ENCODE measurements at places on chromosomes 7 and 10. TPM values are rescaled to one million over a fixed set of nuclear protein-coding genes. Genes with fewer than 3 reads are reported as not detected.

- no peaks in the 10 kb centered on the region for H3K27me3 ChIP-seq
- DNase-seq: no peak
- H3K4me1 ChIP-seq: peaks cover 4% of the 10 kb centered on the region
- H3K4me3 ChIP-seq: no peak overlapping the region
- peaks cover 55% of the 10 kb centered on the region for H3K36me3 ChIP-seq
These were observed 4.1 kb downstream of the SSBP1 start for GRCh38 chr7:141742229-141742628.

DNA sequence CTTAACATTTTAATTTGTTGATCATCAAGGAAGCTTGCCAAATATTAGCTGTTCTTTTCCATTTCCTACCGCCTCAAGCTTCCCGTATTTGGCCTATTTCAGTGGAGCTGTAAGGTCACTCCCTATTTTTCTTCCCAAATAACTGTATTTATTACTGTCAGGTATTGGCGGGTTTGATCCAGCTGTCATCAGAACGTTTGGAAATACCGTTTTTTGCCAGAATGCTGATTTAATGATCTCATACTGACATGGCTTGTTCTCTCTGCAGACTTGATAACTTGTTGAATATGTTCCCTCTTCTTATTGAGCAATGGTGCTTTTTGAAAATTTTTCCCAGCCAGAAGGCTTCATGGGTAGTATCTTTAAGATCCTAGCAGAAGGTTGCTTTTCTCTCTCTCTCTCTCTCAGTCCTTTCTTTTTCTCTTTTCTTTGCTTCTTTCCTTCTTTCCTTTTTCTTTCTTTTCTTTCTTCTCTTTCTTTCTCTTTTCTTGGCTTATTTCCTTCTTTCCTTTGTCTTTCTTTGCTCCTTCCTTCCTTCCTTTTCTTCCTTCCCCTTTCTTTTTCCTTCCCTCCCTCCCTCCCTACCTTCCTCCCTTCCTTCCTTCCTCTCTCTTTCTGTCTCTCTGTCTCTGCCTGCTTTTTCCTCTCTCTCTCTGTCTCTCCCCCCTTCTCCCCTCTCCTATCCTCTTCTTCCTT is 42.1 kb downstream of the CUX1 start:
- H3K4me1 ChIP-seq: peaks cover 60% of the 10 kb centered on the region
- no peaks in the 10 kb centered on the region for H3K27me3 ChIP-seq
- no peaks in the 10 kb centered on the region for H3K36me3 ChIP-seq
- H3K27ac ChIP-seq: no peak overlapping the region
- DNase-seq: no peak

LGI1 gene
- total RNA-seq: 0.28 TPM

DNA sequence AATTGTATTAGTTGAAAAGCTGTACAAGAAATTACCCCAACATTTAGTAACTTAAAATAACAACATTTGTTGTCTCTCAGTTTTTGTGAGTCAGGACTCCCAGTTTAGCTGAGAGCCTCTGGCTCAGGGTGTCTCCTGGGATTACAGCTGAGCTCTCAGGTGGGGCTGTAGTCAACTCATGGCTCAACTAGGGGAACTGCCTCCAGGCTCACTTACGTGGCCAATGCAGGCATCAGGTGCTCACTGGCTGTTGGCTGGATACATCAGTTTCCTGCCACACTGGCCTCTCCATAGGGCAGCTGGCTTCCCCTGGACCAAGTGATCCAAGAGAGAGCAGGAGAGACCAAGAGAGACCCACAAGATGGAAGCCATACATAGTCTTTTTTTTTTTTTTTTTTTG is 17.5 kb downstream of the CCNY start:
- H3K4me1 ChIP-seq: peaks cover 4% of the 10 kb centered on the region
- H3K36me3 ChIP-seq: no peaks in the 10 kb centered on the region
- H3K27ac ChIP-seq: no peak overlapping the region
- H3K4me3 ChIP-seq: no peak overlapping the region

GRCh38 chr10:27947540-27947939 is 51.3 kb downstream of the ODAD2 start:
- H3K27ac ChIP-seq: no peak overlapping the region
- DNase-seq: no peak

- no peaks in the 10 kb centered on the region for H3K27me3 ChIP-seq
- no peak overlapping the region for H3K4me3 ChIP-seq
- no peaks in the 10 kb centered on the region for H3K4me1 ChIP-seq
- peak overlapping the region; percentile 50 for H3K27ac ChIP-seq
- H3K36me3 ChIP-seq: no peaks in the 10 kb centered on the region
- DNase-seq: peak; percentile 15
These were observed 256.5 kb downstream of the FRMD4A start for GRCh38 chr10:14074062-14074884.

GRCh38 chr10:117137031-117137910 is 799 bp downstream of the VAX1 start:
- no peak for DNase-seq
- no peak overlapping the region for H3K4me3 ChIP-seq
- no peaks in the 10 kb centered on the region for H3K4me1 ChIP-seq
- H3K27ac ChIP-seq: no peak overlapping the region

FAM180A gene
- 0.05 TPM for total RNA-seq

EMX2 gene
- 0.09 TPM for total RNA-seq

DNA sequence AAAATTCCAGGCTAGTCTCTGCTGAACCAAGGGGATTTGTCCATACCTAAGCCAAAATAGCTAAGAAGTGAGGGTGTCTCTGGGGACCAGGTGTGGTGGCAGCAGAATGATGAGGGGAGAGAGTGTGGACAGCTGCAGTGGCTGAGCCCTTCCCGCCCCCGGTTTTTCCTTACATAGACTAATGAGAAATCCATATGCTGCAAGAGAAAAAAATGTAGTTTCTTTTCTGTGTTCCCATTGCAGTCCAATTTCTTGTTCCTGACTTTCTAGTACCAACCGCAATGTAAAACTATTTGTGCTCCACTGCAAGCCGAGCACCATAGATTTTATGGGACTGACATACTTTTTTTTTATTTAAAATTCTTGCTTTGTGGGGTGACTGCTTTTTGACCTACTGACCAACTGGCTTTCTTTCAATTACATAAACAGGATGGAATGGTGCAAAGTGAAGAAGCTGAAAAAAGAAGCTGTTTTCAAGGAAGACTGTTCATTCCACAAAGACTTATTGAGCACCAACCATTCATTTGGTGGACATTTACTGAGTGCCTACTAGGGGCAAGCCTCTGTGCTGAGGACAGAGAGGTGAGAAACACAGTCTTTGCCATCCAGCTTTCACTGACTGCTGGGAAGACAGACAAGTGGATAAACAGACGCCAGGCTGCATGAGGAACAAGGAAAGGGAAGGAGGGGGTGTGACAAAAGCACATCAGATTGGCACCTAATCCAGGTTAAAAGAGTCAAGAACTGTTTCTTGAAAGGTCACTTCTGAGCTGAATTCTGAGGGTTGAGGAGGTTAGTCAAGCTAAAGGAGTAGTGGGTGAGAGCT is 9.8 kb downstream of the CEP41 start:
- H3K27me3 ChIP-seq: no peaks in the 10 kb centered on the region
- no peak overlapping the region for H3K4me3 ChIP-seq
- H3K4me1 ChIP-seq: peaks cover 34% of the 10 kb centered on the region
- DNase-seq: no peak
- peaks cover 5% of the 10 kb centered on the region for H3K36me3 ChIP-seq
- H3K27ac ChIP-seq: peak overlapping the region; percentile 46

C10orf67 gene
- 0.05 TPM for total RNA-seq

DNA sequence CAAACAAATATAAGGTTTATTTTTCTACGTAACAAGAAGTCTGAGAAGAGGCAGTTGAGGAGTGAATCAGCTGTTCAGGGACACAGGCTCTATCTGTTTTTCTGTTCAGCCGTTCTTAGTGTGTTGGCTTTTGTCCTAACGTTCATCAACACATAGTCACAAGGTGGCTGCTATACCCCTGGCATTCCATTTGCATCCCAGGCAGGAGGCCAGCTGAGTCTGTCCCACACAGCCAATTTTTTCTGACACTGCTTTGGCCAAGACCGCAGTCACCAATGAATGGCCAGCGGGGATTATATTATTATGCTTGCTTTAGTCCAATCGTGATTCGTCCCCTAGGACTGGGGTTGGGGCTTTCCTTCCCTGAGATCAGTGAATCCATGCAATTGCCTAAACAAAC is 143.4 kb upstream of the CHST15 start:
- no peak overlapping the region for H3K4me3 ChIP-seq
- H3K27ac ChIP-seq: no peak overlapping the region
- peaks cover 5% of the 10 kb centered on the region for H3K4me1 ChIP-seq
- DNase-seq: no peak

Measured in thymus (tissue), 14 donors.